Bronchial smooth muscle cell (primary cell): ENCODE measurements at places on chromosomes 1 and 21. TPM values are rescaled to one million over a fixed set of nuclear protein-coding genes. Genes with fewer than 3 reads are reported as not detected.

The SHE gene
- total RNA-seq, result under 0.01 TPM in 2 replicates

The ANGPTL3 gene
- not detected in 2 replicates for total RNA-seq

The LIN28A gene
- total RNA-seq, result under 0.01 TPM in 1 of 2 replicates, not detected in the other

The TMEM200B gene
- total RNA-seq, result 13.9 and 16.5 TPM in 2 replicates

The SH2D1B gene
- total RNA-seq, result under 0.01 TPM in 1 of 2 replicates, not detected in the other

The CSMD2 gene
- total RNA-seq, result 0.79 and 1.7 TPM in 2 replicates

The AIRE gene
- total RNA-seq, result not detected in 2 replicates

The RGS4 gene
- total RNA-seq, result 2.7 and 12.6 TPM in 2 replicates

The OR2AK2 gene
- total RNA-seq, result not detected in 2 replicates

The RNU1-2 gene
- 2,114 and 10,807 TPM in 2 replicates for total RNA-seq

The FCMR gene
- total RNA-seq, result not detected in 2 replicates

The OPTC gene
- not detected in 2 replicates for total RNA-seq

The SPRR2F gene
- not detected in 2 replicates for total RNA-seq

The NBPF12 gene
- total RNA-seq, result 4.6 and 4.9 TPM in 2 replicates

The OPRD1 gene
- total RNA-seq, result not detected in 2 replicates

The RBM8A gene
- 98.8 and 98.9 TPM in 2 replicates for total RNA-seq

The USH2A gene
- under 0.01 TPM in 1 of 2 replicates, not detected in the other for total RNA-seq

The ZMYND12 gene
- 1.4 and 2.2 TPM in 2 replicates for total RNA-seq

The FMN2 gene
- total RNA-seq, result 0.47 TPM in 1 of 2 replicates, not detected in the other

The PLOD1 gene
- total RNA-seq, result 209 and 243 TPM in 2 replicates

The IGSF21 gene
- total RNA-seq, result not detected in 2 replicates

The S100A9 gene
- total RNA-seq, result 1.1 and 2.5 TPM in 2 replicates

The FCER1G gene
- total RNA-seq, result not detected in 2 replicates

The ZMYM4 gene
- total RNA-seq, result 21.6 and 30.4 TPM in 2 replicates

The CATSPERE gene
- 0.77 and 1.1 TPM in 2 replicates for total RNA-seq

The ACTL8 gene
- total RNA-seq, result 0.09 and 0.16 TPM in 2 replicates

The UBXN10 gene
- under 0.01 TPM in 1 of 2 replicates, not detected in the other for total RNA-seq
